ENCODE measurements at places on chromosomes 12 and 14.
A peak's percentile ranks its signal among the peaks of the same experiment; 100 is the strongest.

DNA sequence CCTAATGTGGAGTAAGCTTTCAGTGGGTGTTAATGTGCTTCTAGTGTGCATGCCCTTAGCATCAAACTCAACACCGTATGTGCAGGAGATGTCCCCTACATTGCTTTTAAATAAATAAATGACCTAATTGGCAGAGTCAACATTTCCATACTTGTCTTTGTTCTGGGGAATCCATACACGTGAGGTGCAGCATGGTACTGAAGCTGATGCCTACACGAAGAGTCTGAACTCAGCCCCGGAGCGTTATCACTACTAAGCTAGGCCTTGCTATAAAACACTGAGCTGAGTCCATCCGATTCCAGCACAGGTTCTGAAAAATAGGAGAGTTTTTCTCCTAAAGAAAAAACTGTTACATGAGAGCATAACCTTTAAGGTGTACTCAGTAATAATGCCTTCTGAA lies 125.0 kb upstream of the DYRK2 start:
- DNase-seq: no peak

DNA sequence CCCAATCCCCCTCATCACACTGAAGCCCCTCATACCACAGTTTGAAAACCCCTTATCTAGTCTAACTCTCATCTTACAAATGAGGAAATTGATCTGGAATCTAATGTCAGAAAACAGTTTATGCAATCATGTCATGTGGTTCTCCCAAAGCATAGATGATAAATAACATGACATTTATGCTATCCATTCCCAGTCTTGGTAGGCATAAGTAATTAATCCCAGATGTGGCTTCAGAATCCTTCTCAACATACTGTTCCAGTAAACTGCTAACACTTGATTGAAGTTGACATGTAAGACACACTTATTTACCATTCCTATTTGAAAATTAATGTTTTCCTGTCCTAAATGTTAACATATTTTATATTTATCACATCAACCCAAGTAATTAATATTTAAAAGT lies 168.7 kb downstream of the GALC start:
- peak; percentile 2 for DNase-seq

GRCh38 chr12:61853945-61854344 lies 406.3 kb upstream of the USP15 start:
- DNase-seq: no peak

- DNase-seq: peak; percentile 71
These were observed 157.5 kb upstream of the HIF1A start for GRCh38 chr14:61537563-61538463.

DNA sequence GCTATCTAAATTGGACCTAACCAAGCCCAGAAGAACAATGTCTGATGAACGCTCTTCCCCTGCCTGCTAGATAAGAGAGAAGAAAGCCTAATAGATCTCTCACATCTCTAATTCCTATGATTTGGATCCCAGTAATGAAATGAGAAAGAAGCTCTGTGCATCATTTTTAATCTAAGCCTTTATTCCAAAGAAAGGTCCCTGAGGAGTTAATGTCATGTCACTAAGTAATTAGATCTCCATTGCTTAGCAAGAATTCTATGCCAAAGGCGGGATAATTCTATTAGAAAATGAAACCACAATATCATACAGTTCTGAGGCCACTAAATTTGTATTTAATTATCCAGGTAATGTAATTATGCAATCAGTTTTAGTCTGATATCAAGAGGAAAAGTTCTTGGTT lies 74.2 kb upstream of the TMEM260 start:
- no peak for DNase-seq

- peak; percentile 49 for DNase-seq
These were observed 114.5 kb downstream of the HMGA2 start for GRCh38 chr12:65938807-65939206.

- peak; percentile 85 for DNase-seq
These were observed 1.4 kb downstream of the ZNF385A start for GRCh38 chr12:54383041-54383609.

DNA sequence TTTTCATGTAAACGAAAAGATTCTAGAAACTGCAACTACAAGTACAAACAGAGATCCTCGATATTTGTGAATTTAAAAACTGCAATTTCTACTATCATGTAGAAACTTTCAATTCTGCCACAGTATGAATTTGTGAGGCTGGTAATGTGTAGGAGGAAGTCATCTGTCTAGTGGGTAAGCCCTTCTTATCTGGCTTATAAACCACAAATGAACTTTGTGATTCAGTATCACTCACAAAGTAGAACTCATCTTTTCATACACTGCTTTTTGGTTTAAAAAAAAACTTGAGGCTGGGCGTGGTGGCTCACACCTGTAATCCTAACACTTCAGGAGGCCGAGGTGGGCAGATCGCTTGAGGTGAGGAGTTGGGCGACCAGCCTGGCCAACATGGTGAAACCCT lies 20.7 kb downstream of the GTF2A1 start:
- DNase-seq: no peak

- peak; percentile 65 for DNase-seq
These were observed 27.5 kb downstream of the SLC25A29 start for GRCh38 chr14:100278702-100279101.

- no peak for DNase-seq
These were observed 170.2 kb upstream of the CDKN3 start for GRCh38 chr14:54226558-54226957.

DNA sequence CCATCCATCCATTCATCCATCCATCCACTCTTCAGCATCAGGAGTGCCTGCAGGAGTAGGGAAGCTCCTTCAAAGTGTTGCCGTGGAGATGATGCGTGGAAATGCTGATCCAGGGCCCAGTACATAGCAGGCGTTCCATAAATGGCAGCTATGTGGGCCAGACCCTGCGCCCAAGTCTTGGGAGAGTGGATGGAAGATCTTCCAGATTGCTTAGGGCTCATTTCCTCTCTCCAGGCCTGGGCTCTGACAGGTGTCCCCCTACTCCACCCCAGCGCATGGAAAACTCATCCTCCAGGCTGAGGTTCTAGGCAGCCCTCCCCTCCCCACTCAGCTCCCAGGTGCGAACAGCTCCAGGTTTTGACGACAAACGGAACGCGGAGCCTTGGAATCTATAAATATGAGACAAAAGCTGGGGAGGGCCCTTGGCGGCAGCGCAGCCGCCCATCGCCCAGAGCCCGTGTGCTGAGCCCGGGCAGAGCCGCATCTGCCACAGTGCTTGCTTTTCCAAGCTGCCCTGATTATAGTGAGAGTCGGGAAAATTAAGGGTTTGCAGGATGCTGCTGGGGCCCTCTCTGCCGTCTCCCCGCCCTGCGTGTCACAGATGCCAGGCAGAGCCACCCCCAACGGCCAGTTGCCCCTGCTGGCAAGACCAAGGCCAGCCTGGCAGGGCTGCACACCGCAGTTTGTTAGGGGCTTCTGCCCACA lies 1.6 kb downstream of the BEGAIN start:
- no peak for DNase-seq

DNA sequence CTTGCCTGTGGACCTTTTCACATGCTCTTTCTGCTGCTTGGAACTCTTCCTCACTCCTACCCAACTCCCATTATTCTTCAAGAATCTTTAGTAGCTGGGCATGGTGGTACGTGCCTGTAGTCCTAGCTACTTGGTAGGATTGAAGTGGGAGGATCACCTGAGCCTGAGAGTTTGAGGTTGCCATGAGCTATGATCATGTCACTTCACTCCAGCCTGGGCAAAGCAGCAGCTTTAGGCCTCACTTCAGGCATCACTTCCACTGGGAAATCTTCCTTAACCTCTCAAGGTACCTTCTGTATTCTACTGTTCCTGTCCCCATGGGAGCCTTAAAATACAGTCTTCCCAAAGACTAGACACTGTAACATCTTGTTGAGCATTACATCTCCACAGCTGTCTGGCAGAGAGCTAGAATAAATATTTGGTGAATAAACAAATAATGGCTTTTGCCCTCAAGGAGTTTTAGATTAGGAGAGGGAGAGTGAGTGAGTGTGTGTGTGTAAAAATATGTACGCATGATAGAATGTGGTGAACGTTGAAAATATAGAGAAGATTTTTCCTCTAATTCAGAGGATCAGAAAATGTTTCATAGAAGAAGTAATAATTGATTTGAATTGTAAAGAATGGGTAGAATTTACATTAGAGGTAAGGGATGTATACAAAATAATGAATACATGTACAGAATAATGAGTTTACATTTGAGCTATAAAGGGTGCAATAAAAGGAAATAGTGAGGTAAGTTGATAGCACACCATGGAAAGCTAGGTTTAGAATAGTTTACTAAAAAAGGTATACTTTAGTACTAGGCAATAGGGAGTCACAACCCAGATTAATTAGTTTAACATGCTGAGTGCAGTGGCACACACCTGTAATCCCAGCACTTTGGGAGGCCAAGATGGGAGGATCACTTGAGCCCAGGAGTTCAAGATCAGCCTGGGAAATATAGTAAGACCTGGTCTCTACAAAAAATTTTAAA lies 29.2 kb upstream of the BMAL2 start:
- DNase-seq: peak; percentile 63

- no peak for DNase-seq
These were observed 58.9 kb upstream of the ANKS1B start for GRCh38 chr12:100043631-100044030.

DNA sequence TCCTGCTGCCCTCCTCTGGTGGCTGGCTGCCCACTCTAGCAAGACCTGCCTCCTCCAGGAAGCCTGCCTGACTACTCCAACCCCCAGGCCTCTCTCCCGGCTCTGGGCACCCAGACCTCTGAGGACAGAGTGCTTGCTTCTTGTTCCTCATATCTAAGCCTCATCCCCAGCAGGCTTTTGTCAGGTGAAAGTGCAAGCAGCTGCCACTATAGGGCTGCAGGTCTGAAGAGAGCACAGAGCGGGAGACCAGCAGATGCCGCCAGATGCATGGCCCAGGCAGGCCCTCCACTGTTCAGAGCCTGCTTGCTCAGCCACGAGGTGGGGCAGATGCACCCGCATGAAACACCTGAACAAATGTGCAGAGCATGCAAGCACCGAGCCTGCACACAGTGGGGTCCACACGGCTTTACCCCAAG lies 73.0 kb downstream of the SERPINA3 start:
- DNase-seq: no peak

- peak; percentile 19 for DNase-seq
These were observed 19.4 kb downstream of the GNS start for GRCh38 chr12:64739778-64740177.

GRCh38 chr12:131929581-131930456 lies 743 bp downstream of the PUS1 start:
- DNase-seq: no peak

GRCh38 chr14:79861111-79861510 lies 350.2 kb downstream of the DIO2 start:
- no peak for DNase-seq

- DNase-seq: peak; percentile 45
These were observed 22.0 kb downstream of the SLC25A21 start for GRCh38 chr14:37150414-37150813.
